ENCODE measurements at places on chromosomes 7 and 10. TPM values are rescaled to one million over a fixed set of nuclear protein-coding genes. Genes with fewer than 3 reads are reported as not detected.

Gene PRPS1L1
- not detected for total RNA-seq

Gene SPDYE9
- not detected for total RNA-seq

DNA sequence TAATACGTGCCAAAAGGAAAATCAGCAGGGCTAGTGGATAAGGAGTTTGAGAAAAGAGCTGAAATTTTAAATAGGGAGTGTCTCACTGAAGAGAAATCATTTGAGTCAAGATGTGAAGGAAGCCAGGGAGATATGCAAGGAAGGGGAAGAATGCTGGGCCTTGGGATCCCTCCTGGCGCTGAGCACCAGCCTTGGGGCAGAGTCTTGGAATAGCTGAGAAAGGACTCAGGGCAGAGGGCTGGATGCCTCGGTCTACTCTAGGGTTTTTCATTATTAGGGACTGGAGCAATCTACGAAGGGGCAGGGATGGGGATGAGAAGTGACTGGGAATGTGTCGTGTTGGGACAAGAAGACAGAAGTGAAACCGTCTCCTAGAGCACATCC lies 484 bp downstream of the ZWINT start:
- no peak for DNase-seq

- DNase-seq, result no peak
Measured at GRCh38 chr10:72146071-72146470, 57.7 kb upstream of the SPOCK2 start.

DNA sequence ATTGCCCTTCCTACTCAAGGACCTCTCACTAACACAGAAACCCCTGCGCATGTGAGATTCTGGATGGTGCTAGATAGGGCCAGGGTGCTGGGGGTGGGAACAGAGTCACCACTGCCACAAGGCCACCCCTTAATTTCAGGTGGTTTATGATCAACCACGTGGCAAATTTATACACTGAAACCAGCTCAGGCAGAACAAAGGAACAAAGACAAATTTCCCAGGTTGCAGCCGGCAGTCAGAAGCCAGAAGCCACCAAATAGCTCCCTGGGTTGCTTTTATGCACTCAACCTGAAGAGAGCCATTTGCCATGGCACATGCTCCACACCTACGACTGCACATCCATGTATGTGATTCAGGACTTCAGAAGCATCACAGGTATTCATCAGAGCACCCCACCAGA lies 2.5 kb downstream of the VOPP1 start:
- no peak for DNase-seq

GRCh38 chr10:132233501-132234085 lies 46.8 kb downstream of the DPYSL4 start:
- DNase-seq, result no peak

GRCh38 chr7:82549616-82550285 lies 106.2 kb upstream of the CACNA2D1 start:
- DNase-seq, result no peak

Gene CUTC
- 18.9 TPM for total RNA-seq

Gene PIK3CG
- total RNA-seq, result 5.3 TPM

Gene ITIH5
- 25.5 TPM for total RNA-seq

DNA sequence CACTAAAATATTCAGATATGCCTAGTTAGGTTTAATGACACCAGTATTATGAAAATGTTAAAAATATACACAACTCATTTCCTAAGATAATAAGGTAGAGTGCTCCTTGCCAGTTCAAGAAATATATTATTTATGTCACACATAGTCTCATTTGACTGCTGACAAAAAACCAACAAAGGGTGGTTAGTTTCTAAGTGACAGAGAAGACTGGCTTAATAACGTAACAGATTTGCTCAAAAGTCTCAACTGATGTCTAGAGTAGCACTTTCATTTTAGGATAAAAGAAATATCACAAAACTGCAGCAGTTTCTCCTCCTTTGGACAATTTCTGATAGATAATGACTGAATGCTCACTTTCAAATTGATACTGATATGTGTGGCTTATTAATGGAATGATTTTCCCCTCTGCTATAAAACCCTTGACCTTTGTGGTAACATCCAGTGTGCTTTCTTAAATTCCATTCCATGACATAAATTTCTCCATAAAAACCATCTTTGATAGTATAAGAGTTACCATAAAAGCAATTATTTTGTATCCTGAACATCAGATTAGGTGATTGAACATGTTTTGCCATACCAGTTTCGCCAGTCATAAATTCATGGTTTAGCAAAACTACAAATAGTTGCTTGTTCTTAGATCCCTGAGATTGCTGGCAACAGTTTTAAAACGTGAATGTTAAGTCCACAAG lies 94.2 kb downstream of the NRBF2 start:
- DNase-seq, result no peak

Gene HOXA1
- total RNA-seq, result 18.8 TPM

- DNase-seq, result no peak
Measured at GRCh38 chr7:155921086-155921803, 109.0 kb upstream of the SHH start.

DNA sequence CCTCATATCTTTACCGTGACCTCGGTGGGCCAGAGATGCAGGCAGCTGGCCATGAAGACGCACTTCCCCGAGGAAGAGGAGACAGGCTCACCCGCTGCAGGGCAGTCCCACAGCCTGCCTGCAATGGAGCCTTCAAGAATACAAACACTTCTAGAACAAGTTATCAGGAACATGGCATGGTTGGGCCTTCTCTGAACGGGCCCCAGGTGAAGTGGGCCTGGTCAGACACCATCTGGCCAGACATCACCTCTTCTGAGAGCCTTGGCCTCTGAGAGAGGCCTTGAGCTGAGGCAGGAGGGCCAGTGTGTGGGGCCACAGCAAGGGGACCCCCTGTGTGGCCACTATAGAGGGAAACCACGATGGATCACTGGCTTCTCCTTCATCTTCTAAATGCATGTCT lies 112.4 kb upstream of the GDF10 start:
- DNase-seq, result peak; percentile 12

Gene ERVW-1
- not detected for total RNA-seq

DNA sequence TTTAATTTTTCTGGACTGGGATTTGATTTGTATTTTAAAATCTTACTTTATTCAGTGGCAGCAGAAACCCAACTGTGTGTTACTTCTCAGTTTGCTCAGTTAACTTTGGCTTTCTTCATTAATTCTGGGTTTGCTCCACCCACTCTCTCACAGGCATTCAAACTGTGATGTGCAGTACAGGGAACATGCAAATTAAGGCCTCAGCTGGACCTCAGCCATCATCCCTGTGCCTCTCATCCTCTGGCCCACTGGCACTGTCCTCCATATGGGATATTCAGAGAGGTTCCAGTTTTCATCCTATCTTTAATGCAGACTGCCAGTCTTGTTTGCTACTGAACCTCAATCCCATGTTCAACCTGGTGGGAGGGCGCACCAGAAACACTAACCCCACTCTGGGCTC lies 743.4 kb upstream of the IGFBP3 start:
- DNase-seq, result no peak

Gene AGMO
- total RNA-seq, result 6.8 TPM

Gene FRMD4A
- 37.9 TPM for total RNA-seq

- no peak for DNase-seq
Measured at GRCh38 chr10:30357075-30357801, 8.2 kb upstream of the MTPAP start.

Gene HYAL4
- 0.23 TPM for total RNA-seq

Gene LEP
- 0.89 TPM for total RNA-seq

DNA sequence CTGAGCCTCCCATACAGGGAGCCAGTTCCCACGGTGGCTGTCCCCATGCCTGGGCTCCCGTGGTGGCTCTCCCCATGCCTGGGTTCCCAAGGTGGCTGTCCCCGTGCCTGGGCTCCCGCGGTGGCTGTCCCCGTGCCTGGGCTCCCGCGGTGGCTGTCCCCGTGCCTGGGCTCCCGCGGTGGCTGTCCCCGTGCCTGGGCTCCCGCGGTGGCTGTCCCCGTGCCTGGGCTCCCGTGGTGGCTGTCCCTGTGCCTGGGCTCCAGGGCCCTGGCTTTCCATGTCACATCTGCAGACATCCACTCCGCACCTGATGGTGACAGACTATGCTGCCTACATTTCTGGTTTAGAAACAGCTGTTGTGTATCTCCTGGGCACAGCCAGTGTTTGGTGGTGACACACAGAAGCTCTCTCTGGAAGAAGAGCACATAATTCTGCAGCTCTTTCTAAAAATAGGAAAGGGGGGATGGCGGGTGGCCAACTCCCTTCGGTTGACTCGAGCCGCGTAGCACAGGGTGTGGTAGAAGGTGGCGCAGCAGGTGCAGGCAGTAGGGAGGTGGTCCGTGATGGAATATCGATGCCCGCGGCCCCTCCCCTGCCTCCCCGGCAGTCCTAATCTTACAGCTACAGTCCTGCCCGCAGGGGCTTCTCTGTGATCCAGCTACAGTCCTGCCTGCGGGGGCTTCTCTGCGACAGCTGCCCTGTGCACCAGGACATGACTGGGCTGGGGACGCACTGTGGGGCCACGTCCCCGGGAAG lies 251.2 kb downstream of the DNAJB6 start:
- no peak for DNase-seq

DNA sequence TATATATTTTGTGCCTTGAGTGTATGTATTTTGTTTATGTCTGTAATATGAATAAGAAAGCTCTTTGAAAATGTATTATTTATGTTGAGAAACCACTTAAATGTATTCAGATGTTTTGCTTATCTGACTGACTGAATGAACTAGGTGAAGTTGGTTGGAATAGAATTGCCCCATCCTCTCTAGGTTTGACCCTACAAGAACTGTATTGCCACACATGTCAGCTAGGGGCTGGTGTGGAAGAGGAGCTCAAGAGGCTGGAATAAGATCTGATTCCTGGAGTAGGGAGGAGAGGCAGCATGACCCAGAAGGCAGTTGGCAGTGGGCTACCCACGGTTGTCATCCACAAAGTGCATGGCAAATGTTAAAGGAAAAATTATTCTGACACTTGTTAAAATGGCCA lies 9.1 kb downstream of the SSMEM1 start:
- no peak for DNase-seq

Gene STAG3
- 1.9 TPM for total RNA-seq

- no peak for DNase-seq
Measured at GRCh38 chr7:111159426-111159825, 68.5 kb downstream of the LRRN3 start.

DNA sequence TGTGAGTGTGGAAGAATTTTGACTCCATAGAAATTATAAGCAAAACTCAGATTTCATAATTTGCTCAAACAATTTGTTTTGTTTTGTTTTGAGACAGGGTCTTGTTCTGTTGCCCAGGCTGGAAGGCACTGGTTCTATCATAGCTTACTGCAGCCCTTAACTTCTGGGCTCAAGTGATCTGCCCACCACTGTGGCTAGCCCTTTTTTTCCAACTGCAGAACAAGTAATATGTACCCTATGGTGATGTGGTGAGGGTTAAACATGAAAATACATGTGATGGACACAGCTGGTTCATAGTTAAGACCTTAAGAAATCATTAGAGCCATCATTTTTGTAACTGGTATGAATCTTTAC lies 31.1 kb downstream of the CSTF2T start:
- no peak for DNase-seq

DNA sequence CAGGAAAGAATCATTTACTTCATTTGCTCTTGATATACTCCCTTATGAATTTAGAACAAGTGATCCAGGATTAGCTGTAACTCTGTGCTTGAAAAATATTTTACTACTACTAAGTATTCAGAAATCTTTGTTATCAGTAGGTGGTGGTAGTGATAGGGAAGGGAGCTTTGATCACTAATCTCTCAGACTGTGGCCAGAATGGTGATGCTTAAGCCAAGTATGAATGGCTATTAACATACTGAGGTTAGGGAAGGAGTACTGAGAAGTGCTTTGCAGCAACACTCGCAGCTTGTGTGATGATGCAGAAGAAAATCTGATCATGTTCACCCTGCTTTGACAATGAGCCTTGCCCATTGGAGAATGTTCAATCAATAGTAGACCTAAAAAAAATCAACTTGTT lies 29.3 kb downstream of the AP3M1 start:
- DNase-seq, result no peak

DNA sequence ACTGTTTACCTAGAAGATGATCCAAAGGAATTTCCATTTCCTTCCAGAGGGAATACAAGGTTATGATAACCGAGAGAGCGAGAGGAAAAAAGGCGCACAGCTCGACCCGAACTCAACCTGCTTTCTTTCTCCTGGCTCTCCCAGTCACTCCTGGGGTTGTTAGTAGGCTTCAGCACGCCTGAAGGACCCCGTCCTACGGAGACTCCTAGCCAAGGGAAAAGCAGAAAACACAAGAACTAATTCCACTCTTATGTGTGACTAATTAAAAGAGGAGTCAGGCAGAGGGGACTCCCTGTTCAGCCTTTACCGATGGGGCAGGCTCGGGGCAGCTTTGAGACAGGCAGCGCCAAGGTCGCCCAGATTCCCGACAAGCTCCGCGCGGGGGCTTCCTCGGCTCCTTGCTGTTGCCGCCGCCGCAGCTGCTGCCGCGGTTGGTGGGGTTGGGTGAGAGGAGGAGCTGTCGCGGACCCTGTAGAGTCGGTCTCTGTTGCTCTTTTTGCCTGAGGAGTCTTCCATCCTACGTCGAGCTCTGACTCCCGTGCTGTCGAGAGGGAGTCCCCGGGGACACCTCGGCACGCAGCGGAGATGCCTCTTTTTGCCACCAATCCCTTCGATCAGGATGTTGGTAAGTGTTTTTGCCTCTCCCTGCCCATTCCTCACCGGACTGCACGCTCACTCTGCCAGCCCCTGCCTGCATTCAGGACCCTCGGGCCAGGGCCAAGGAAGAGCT lies at the start of gene STAM:
Gene STAM, plus strand, starts transcription at position 397 of the 730 bp plus-strand sequence. Its CDS starts 189 bp downstream, at position 586.
- DNase-seq, result peak; percentile 86

- DNase-seq, result no peak
Measured at GRCh38 chr7:41700044-41700471, 2.8 kb downstream of the INHBA start.

Gene PDE6C
- total RNA-seq, result not detected

Gene ATRNL1
- total RNA-seq, result 18.4 TPM

GRCh38 chr10:124092860-124093773 lies at the start of gene CHST15:
TSS of gene CHST15 (minus strand) at chr10:124093598. CDS start at chr10:124046212, 47,386 bp downstream.
- peak; percentile 53 for DNase-seq

Gene HK1
- total RNA-seq, result 139 TPM

- DNase-seq, result no peak
Measured at GRCh38 chr7:106959753-106960152, 84.8 kb upstream of the PRKAR2B start.

Measured in ureter (tissue), 1 donor.